ENCODE measurements at places on chromosomes 5 and 9.

DNA sequence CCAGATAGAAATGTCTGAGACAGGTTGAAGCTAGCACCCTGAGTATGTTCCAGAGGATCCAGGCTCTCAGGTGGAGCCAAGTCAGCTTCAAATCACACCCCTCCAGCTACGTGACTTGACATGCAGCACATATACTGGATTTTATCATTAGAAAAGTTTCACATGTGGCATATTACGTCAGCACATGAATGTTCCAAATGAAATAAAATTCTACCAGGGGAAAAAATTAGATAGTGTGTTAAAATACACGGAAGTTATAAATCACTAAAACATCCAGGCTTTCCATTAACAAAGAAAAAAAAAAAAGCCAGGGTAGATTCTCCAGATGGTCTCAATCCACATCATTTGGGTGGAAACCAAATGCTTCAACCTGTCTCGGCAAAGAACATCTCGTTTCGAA lies 251.6 kb downstream of the MPDZ start:
- DNase-seq = no peak

DNA sequence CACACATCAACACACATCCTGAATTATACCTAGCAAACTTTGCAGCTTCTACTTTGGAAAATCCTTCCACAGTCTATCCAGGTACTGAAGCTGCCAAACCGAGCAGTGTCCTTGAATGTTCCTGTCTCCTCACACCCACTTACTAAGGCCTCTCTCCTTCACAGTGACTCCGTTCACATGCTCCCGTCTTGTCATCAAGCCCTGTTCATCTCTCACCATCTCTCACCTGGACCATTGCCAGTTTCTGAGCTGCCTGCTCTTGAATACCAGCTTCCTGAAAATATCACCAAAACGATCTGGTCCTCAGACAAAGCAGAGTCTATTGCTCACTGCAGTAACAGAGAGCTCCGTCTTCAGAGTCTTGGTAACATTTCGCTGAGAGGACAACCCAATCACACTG lies 57.4 kb downstream of the GCNT1 start:
- DNase-seq = no peak

DNA sequence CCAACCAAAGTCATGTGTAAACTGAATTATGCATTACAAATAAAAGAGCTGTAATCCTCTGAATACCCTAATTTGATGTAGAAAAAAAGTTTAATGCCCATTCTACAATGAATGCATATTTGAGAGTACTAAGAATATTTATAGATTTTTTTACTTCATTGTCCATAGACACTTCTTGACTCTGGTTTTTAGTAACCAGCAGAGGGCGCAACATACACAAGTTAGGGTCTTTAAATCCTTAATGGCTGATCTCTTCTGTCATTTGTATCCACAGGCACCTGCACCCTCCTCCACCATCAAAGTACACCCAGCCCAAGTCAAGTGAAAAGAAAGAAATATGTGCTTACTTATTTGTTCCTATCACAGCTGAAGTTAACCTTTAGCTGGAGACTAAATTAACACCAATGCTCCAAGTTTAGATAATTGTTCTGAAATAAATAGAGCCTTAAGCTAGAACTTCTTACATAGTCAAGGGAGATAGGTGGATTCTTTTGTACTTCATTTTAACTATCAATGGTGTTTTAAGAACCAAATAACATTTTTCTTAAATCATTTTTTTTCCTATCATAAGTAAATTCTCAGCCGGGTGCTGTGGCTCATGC lies 524.2 kb upstream of the DAB2 start:
- DNase-seq = peak; percentile 15

- DNase-seq = no peak
Observed at GRCh38 chr5:176366232-176366894, 1.1 kb downstream of the ARL10 start.

DNA sequence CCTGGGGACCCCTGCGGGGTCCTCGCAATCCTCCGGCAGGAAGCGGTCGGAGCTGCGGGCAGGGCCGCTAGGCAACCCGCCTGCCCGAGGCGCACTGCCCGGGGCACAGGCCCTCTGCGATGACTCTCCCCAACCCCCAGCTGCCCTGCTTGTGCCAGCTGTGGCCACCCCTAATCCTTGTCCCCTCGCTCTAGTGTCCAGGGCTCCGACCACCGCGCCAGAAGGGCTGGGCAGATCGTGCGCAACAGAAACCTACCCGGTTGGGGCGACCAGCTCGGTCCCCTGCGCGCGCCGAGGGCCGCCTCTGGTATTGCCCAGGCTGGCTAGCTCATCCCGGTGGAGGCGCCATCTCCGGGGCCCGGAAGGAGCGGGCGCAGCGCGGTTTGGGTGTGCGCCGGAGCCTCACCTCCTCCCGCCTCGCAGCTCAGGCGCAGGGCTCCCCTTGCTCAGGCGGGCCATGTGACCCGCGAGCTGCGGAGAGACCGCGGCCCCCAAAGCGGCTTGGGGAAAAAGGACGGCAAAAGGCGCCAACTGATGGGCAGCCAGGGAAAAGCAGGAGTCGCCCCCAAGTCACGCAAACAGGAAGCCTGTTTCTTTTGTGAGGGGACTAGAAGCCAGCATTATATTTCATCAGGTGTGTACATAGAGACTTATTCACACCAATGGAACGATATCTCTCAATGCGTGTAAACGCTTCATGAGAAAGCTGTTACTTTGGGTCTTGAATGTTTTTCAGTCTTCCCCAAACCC lies 46.8 kb upstream of the RNF20 start:
- DNase-seq = peak; percentile 69

- no peak for DNase-seq
Observed at GRCh38 chr5:169083394-169084018, 217.4 kb downstream of the SLIT3 start.

DNA sequence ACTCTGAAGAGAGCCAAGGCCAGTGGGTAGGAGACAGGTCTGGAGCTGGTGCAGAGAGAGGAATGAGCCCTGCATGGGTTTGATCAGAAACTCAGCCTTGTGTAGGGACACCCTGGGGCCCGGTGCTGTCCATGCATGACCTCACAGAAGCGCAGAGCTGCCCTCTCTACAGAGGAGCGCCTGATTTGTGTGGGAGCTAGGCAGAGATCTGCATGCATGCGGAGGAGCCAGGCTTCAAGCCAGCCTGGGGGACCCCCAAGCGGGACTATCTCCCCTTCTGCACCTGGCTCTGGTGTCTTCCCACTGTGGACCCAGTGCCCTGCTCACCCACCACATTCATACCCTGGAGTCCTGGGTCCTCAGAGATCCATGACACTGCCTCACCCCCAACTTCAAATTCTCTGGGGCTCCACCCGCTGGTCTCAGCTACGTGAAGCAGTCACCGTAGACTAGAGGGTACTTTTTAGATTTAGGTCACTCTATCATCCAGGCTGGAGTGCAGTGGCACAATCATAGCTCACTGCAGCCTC lies 2.6 kb upstream of the LCN2 start:
- no peak for DNase-seq

DNA sequence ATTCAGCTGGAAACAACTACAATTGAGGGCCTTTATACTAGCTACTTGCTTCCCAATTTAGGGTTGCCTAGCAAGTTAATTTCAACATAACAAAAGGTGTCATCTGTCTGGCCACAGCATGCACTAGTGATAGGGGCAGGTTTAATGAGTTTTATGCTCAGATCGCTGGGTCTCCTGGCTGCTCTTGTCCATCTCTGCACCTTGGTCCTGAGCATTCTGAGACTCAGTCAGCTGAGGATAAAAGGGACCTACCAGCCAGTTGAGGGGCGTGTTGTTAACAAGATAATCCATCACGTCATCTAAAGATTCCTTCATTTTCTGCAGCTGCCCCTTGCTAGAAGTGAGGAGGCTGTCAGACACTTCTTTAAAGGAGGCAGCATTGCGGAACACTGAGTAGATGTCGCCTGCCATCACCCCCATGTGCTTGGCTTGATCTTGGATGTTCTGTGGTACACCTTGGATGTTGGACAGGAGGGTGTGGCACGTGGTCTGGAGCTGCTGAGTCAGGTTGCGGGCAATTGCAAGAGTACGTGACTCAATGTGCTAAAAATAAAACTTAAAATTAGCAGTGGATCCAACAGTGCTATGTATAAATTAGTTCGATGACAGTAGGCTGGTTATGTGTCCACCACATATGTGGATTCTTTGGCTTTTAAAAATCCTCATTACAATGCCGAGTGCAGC lies 11.0 kb downstream of the PLIN2 start:
- DNase-seq = no peak

DNA sequence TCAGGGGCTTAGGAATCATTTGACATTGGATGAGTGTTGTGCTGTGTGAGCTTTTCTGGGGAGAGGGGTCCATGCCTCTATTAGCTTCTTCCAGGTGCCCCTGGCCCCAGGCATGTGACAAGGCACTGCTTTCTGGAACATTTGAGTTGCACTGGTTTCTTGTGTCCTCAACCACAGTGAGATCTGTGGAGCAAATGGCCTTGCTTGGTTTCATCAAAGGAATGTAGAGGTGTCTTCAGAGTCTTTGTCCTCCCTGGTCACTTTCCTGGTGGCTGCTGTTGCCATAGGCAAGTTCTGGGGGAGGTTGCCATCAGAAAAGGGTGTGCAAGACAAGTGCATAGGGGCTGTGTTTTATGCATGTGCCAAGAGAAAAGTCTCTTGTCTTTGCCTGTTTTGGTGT lies 157.5 kb downstream of the MACROH2A1 start:
- DNase-seq = no peak

GRCh38 chr9:111023128-111023527 lies 15.1 kb downstream of the LPAR1 start:
- no peak for DNase-seq

- no peak for DNase-seq
Observed at GRCh38 chr5:126002222-126002897, 420.8 kb upstream of the GRAMD2B start.

GRCh38 chr5:54753034-54753433 lies 232.4 kb downstream of the ESM1 start:
- no peak for DNase-seq

- no peak for DNase-seq
Observed at GRCh38 chr5:83306572-83307241, 164.8 kb upstream of the VCAN start.

- no peak for DNase-seq
Observed at GRCh38 chr5:130050585-130050984, 146.3 kb downstream of the CHSY3 start.

GRCh38 chr5:73214996-73215395 lies 42.0 kb downstream of the TMEM174 start:
- DNase-seq = peak; percentile 19

DNA sequence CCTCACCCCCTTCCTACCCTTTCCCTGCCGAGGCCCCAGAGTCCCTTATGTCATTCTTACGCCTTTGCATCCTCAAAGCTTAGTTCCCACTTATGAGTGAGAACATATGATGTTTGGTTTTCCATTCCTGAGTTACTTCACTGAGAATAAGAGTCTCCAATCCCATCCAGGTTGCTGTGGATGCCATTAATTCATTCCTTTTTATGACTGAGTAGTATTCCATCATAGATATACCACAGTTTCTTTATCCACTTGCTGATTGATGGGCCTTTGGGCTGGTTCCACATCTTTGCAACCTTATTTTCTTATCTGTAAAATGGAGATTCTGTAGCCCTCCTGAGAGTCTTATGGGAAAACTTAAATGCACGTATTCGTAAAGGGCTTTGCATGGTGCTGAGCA lies 36.8 kb downstream of the CRB2 start:
- DNase-seq = no peak

- DNase-seq = no peak
Observed at GRCh38 chr5:140633021-140633471, at the start of gene CD14. Gene CD14, minus strand, starts transcription at chr5:140633175. Its CDS starts 104 bp downstream, at chr5:140633071.

DNA sequence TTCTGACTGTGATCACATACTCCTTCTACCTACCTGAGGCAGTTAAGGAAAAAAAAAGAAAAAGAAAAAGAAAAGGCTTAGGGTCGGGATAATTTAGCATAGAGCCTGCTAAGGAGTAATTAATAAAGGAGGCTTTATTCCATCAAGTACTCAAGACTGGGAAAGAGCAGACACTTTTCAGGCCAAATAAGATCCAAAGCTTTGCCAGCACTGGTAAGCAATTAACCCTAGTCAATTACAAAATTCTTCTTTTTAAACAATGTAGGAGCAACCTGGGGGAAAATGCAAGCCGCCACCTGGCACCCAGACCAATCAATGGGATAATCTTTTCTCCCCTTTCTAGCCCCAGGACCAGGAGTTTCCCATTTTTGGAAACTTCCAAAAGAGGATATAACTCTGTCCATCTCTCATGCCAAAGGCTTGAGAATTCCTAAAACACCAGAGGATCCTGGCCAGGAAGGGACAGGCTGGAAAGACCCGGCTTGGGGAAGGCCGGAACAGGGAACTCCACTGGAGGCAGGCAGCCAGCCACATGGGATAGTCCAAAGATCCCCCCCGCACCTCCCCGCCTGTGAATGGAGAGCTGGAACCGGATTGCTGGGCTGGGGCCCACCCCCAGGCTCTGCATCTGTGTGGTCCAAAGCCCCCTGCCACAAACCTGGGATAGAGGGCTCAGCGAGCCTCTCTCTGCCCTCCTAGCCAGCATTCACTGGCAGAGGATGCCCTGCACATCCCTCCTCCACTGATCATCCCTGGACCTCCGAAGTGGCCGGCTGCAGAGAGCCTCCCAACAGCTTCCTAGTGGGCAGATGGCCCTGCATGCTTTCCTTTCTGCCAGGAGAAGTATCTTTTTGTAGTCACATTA lies 117.8 kb downstream of the ZNF354C start:
- no peak for DNase-seq

- no peak for DNase-seq
Observed at GRCh38 chr9:107177857-107178256, 105.2 kb upstream of the RAD23B start.

- no peak for DNase-seq
Observed at GRCh38 chr5:14041528-14042192, 97.2 kb upstream of the DNAH5 start.

- no peak for DNase-seq
Observed at GRCh38 chr5:42990892-42991291, 49.2 kb downstream of the ANXA2R start.

DNA sequence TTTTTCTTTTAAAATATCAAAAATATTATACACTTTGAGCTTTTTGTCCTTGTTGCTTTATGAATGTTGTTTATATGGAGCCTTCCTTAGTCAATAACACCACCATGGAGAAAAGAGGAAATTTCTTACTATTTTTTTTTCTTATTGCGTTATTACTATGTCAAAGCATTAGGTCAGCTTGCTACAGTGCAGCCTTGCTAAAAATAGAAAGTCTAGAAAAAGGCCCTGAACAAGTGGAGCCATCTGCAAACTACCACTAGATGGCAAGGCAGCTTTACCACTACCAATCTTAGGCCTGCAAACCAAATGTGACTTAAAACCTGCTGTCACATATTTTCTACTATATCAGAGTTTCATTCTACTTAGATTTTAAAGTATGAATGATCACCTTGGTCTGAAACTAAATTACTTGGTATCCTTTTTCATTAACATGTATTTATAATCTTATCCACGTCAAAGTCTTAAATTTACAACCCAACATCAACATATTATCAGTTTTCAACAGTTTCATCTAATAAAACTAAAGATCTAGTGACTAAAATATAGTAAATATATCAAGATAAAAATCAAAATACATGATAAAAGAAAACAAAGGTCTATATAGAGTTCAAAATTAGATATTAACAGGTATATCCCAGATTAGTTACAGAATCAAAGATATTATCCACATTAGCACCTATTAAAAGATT lies 113.1 kb upstream of the ACOT12 start:
- DNase-seq = peak; percentile 12
